ENCODE measurements at places on chromosomes 6 and 20.

DNA sequence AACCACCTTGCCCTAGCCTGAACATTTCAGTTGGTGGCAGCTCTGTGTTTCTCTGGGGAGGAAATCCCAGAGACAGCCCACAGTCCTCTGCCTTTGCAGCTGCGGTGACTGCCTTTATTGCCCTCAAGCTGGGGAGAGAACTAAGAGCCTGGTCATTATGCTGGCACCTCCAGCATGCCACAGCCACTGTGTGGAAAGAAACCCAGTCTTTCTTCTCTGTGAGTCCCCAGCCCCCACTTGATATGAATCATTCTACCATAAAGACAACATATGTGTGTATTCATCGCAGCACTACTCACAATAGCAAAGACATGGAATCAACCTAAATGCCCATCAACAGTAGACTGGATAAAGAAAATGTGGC, 82.3 kb upstream of the RNF217 start:
- DNase-seq = no peak

DNA sequence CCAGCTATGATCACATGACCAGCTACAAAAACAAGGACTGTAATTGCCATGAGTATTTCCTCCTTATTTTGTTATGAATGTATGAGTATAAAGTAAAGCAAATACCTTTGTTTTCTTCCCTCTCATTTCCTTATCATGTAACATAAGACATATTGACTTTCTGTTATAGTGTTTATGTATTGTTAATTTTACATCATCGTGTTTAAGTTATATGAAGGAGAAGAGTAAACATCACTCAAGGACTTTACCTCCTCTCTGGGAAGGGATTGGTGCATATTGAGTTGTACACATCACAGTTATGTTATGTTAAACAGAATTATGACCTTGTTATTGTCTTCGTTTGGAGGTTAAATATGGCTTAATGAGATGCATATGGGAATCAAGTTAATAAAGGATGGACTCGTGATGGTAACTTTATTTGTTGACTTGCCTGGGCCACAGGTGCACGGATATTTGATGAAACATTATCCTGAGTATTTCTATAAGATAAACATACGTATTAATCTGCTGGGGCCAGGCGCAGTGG, 57.3 kb upstream of the CNKSR3 start:
- no peak for DNase-seq

GRCh38 chr6:37812841-37813240, 6.7 kb upstream of the ZFAND3 start:
- no peak for DNase-seq

GRCh38 chr6:12404651-12405050, 114.5 kb downstream of the EDN1 start:
- no peak for DNase-seq

DNA sequence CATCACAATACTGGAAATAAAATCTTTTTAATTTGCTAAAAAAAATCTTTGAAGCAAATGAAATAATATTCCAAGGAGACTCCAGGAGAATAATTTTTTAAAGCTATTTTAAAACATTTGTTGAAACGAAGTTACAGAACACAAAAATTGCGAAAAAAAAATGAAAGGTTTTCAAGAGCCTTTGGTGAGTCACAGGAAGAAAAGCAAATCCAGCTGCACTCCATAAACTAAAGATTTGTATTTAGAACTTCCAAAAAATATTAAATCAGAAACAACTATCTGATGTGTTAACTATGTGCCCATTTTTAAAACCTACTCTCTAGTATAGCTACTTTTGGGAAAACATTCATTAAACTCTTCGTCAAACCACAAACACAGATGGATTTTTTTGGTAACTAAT, 23.6 kb downstream of the PDSS2 start:
- no peak for DNase-seq

DNA sequence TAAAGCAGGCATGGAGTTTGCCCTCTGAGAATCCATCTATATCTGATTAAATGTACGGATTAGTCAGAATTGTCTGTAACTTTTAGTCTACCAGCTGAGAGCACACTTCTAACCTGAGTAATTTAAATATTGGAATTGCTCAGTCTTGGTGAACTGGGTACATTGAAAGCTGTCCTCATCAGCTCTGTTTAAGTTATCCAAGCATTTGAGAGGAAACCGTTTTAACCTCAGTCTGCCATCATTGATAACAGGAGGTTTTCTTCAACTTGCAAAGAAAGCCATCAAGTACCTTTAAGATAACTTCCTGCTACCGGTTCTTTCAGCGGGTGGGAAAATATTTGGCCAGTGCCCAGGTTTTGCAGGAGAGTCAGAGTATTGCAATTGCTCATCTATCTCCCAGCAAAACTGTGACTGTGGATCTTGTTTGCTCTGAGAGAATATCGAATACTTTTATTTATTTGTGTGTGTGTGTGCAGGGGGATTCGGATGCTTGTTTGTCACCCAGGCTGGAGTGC, 31.1 kb upstream of the F13A1 start:
- DNase-seq = no peak

GRCh38 chr20:37941332-37941731, 38.4 kb downstream of the VSTM2L start:
- DNase-seq = no peak

GRCh38 chr20:43821795-43822194, 92.9 kb upstream of the TOX2 start:
- no peak for DNase-seq

DNA sequence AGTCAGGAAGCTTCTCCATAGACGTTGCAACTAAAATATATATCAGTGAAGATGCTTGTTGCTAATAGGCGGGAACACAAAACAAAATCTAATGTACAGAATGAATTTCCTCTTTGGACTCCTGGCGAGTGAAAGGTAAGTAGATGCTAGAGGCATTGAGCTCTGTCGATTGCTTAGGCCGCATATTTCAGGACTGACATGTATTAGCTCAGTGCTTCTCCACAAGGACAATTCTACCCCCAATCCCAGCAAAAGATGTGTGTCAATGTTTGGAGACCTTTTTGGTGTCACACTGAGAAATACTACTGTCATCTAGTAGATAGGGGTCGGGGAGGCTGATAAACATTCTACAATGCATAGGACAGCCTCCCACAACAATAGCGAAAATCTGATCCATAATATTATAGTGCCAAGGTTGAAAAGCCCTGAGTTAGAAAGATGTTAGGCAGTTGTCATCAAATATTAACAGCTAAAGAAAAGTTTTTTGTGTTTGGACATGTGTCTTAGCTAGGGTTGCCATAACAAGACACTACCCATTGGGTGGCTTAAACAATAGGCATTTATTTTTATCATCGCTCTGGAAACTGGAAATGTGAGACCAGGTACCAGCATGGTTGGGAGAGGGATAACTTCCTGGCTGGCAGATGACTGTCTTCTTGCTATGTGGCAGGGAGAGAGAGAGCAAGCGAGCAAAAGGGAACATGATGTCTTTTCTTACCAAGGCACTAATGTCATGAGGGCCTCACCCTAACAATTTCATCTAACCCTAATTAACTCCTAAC, 48.0 kb upstream of the BCAS1 start:
- no peak for DNase-seq

DNA sequence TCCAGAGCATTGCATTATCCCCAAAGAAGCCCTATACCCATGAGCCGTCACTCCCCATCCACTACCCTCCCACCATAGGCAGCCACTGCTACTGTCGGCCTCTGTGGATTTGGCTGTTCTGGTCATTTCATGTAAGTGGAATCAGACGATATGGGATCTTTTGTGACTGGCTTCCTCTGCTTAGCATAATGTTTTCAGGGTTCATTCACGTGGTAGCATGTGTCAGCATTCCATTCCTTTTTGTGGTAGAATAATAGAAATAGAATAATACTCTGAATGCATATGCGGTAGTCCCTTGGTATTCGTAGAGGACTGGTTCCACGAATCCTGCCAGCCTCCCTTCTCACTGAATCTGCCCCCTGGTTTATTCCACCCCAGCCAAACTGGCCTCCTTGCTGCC, 402.6 kb upstream of the SULF2 start:
- no peak for DNase-seq

DNA sequence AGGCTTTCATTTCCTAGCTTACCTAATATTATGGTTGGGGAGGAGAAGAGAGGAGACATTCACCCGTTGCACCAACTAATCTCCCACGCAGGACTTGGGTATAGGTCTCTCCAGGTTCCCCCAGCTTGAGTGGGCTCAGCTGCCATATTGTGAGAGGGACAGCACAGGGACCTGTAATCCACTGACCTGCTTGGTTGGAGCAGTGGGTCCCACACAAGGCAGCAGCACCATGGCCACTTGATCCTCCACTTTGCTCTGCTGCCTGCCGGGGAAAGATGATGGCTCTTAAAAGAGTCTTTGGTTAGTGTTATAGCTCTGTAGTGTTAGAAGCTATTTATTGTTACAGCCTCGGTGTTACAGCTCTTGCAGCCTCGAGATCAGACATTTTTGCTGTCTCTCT, 22.5 kb upstream of the ECHDC1 start:
- DNase-seq = no peak

DNA sequence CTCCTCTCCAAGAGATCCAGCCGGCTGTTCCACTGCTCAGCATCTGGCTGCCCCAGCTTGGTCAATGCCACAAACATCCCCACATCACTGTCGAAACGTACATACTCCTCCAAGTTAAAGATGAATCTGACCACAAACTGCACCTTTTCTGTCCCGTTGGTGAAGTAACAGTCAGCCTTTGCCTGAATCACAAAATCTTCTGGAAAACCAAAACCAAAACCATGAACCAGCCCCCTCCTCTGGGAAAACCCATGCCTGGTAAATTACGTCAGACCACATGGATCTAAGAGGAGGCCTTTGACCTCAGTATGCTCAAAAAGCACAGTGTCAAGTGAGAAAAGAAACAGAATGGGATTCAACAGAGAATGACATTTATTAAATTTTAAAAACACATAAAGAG, 1.7 kb downstream of the HLA-DOB start:
- DNase-seq = no peak

- DNase-seq = no peak
Observed at GRCh38 chr6:156821707-156822106, 44.5 kb downstream of the ARID1B start.

DNA sequence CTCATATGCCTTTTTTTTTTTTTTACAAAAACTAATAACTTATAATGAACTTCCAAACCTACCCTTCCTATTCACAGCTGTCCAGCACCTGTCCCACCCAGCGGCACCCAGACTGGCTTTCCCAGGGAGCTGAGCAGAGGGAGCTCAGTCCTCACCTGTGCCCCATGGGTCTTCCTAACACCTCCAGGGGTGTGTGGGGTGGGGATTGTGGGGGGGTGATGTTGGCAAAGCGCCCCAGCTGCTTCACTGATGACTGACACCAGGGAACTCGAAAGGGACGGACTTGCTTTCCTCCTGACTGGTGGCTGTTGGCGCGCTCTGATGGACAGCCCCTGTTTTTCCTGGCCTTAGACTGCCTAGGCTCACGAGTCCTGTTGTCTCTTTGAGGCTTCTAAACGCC, 14.2 kb upstream of the SYNJ2 start:
- no peak for DNase-seq

DNA sequence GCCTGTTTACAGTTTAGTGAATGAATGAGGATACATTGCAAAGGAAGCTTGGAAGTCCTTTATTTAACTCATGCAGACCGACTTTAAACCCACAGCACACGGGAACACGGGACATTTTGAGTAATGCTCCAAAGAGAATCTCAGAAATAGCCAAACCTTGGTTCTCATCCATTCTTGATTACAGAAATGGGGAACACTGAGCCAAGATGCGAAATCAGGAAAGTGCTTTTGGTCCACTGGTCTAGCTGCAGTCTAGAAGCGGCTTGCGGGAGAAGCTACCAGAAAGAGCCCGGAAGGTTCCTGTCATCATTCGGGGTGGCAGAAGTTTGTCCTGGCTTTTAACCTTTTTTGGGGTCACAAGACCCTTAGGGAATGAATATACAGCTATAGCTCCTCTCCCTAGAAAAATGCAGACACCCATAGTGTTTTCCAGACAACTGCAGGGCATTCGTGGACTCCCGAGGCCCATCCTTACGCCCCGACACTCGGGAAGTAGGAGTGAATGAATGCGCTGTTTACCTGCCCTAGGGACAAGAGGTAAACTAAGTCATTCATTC, 475 bp upstream of the TMEM181 start:
- no peak for DNase-seq

GRCh38 chr6:118012944-118013343, 105.9 kb downstream of the SLC35F1 start:
- DNase-seq = no peak

DNA sequence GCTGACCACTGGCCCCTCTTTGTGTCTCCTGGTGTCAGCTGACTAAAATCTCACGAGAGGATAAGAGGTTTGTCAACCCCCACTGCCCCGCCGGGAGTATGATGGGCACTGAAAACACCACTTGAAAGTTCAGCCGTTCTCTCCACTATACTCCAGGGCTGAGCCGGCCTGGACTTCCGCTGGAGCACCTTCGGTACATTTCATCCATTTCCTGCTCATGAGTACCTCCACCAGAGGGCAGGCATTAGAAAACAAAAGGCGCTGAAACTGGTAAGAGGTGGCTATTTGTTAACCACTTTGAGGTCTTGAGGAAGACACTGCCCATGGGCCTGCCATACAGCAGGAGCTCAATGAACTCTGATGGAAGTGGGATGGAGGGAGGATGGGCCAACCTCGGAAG, 17.9 kb upstream of the ANKRD60 start:
- no peak for DNase-seq

Data from stimulated activated CD8-positive, alpha-beta memory T cell treated with anti-CD3 and anti-CD28 coated beads, Interleukin-2, amount 100 ng/mL, for 48 hours (primary cell).